NCI-H460 (cell line): ENCODE measurements at places on chromosomes 12 and 14.

DNA sequence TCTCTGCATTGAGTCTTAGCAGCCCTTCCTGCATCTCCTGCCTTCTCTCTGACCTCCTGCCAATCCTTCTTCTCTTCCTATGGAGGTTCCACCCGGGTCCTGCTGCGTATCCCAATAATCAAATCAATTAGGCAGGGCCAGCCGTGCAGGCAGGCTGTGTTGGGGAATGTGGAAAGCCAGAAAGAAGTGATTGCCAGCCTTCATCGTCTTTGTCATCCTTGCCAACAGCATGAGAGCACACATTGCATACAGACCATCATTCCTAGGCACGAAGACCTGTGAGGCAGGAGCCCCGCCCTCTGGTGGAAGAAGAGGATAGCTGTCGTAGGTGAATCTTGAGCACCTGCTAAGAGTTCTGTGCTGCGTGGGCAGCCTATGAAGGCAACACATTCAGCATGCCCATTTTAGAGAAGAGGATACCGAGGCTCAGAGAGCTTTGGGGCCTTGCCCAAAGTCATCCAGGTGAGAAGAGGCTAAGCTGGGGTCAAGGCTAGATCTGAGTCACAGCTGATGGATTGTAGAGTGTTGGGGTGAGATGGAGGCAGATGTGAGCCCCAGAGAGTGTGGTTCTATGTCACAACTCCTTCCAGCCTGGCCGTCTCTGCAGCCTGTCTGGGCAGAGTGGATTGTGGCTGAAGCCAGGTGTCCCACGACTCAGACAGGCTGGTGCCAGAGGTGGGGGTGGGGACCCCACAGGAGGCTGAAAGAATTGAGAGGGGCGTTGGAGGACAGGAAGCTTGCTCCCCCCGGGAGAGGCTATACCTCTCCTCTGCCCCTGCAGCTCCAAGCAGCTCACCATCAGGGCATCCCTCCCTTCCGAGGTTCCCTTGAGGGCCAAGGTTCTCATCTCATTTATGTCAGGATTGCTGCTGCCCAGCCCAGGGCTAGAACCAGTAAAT, 12.7 kb downstream of the C14orf132 start:
- no peak for DNase-seq

DNA sequence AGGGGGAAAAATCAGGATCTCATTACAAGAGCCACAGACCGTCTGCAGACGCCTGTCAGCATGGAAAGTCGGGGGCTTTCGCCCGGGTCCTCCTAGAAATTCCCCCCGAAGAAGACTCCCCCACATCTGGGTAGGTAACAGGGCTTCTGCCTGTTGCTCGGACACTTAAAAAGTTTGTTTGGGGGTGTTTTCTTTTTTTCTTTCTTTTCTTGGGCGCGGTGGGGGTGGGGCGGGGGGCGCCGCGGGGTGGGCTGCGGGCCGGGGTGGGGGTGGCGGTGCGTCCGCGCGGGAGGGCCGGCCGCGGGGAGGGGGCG, 358 bp downstream of the ELK3 start:
- no peak for DNase-seq

- DNase-seq = no peak
Measured at GRCh38 chr12:24197532-24197931, 248.1 kb upstream of the SOX5 start.

GRCh38 chr12:754473-754820, 2.1 kb downstream of the WNK1 start:
- DNase-seq = no peak
